NCI-H82 (cell line): ENCODE measurements at places on chromosomes 7 and 10.

GRCh38 chr7:42614636-42615035 is 297.2 kb downstream of the C7orf25 start:
- DNase-seq, result no peak

- no peak for DNase-seq
Observed at GRCh38 chr10:93913706-93914105, 19.9 kb downstream of the SLC35G1 start.

GRCh38 chr7:11706666-11707605 is 125.1 kb downstream of the THSD7A start:
- no peak for DNase-seq

DNA sequence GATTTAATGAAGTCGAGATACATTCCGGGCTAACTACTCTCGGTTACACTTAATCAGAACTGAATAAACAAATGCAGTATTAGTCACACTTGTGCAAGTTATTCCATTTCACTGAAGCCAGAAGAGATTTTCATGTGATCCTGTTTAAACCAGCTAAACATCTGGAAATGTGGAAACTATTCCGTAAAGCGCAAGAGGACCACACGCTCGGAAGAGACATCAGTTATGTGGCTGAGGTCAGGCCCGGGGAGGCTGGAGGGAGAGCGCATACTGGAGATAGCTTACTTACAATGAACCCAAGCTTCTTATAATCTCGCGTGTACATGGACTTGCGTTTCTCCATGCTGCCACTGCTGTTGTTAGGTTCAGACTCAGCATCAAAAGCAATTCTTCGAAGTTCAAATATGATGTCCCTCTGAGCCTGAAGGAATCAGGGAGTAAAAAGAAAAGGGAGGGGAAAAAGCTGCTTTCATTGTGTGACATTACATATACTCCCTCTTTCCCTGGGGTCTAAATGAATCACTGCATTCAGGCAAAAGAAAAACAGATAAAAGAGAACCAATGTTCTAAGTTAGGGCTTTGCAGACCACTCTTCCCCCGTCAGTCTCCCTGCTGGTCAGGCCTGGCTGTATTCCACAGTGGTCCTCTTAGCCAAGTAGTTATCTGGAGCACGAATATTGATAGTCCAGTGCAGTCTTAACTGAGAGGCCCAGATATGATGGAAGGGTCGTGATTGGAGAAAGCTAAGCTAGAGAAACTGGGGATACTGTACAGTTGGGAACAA is 237.4 kb downstream of the ELMO1 start:
- no peak for DNase-seq

DNA sequence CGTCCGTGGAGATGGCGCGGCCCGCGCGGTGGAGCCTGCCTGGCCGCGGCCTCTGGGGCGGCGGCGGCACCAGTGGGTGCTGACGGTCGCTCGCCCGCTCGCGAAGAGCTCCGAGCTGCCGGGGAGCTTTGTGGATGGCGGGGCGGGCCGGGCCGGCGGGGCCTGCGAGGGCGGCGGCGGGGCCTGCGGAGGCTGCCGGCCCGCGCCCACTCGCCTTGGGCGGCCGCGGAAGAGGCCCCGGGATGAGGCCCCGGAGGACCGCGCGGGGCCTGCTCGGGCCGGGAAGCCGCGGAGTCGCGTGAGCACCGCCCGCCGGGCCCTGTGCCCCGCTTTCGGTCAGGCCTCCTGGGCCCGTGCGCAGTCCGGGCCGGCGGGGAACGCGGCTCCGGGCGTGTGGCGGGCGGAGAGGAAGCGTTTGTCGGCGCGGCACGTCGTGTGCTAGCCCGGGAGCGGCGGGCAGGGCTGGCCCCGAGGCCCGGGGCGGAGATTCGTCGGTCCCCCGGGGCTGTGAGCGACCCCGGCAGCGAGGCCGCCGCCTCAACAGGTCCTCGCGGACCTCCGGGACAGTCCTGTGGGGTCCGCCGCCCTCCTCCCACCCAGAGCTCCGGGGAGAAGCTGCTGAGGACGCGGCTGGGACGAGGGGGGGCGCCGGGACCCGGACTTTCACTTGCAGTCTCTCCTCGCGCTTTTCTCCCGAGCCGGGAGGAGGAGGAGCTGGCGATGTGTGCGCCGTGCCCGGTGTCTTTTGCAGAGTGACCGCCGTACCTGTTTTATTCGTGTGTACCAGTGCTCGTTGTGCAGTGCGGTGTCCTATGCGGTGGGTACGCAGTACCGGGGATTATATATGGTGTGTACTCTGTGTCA is 578 bp downstream of the ZMYND11 start:
- DNase-seq, result peak; percentile 54

DNA sequence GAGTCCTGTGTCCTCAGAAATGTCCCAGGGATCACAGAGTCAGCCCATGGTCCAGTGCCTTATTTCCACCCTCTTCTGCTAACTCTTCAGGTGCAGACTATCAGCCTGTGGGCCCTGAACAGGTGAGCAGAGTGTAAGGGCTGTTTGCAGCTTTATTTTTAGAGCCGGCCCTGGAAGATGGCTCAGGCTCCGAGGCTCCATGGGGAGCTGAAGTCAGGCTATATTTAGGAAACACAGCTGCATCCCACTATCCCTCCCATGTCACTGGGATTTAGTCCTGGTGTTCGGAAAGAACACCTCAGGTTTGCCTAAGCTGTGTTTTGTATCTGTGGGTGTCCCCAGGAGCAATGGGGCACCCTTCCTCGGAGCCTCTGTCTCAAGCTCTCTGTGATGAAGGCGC is 126.9 kb downstream of the RPS24 start:
- no peak for DNase-seq

- no peak for DNase-seq
Observed at GRCh38 chr7:115271332-115272235, 349.7 kb downstream of the MDFIC start.

- DNase-seq, result no peak
Observed at GRCh38 chr7:106957766-106958165, 86.7 kb upstream of the PRKAR2B start.

DNA sequence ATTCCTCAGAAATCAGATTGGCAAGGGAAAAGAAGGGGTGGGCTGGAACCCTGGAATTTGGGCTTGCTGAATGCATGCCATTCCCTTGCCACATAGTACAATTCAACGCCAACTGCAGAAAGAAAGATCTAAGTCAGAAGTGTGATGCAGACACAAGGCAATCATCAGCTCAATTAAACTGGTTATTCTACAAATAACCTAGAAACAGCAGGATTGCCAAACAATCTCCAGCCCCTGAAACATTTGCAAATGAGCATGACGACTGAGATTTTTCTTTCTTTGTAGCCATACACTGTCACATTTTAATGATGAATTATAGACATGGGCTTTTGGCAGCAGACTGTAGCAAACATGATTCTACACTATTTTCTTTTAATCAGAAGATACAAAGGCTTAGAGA is 16.5 kb upstream of the CREB5 start:
- no peak for DNase-seq

DNA sequence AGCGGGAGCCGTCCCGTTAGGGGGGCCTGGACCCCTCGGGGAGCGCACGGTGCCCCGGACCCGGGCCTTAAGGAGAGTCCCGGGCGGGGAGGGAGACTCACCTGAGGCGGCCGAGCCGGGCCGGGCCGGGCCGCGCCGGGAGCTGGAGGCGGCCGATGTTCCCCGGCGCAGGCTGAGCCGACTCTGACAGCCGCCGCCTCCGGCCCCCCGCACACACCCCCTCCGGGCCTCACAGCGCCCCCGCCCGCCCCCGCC is at the start of gene ACHE:
Gene ACHE, minus strand, starts transcription at position 188 of the 255 bp plus-strand sequence. CDS start 1,656 bp downstream, outside the sequence.
- no peak for DNase-seq

DNA sequence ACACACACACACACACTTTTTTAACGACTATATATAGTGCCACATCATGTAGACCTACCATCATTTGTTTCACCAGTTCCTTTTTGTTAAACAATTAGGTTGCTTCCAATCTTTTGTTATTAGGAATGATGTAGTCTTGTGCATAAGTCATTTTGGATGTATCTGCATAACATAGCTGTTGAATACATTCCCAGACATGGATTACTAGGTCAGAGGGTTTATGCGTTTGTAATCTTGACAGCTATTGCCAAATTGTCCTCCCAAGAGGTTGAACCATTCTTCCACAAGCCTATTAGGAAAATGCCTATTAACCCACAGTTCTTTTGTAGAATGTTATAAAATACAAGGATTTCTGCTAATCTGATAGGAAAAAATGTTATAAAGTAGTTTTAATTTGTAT is 87.3 kb downstream of the PALS2 start:
- no peak for DNase-seq

DNA sequence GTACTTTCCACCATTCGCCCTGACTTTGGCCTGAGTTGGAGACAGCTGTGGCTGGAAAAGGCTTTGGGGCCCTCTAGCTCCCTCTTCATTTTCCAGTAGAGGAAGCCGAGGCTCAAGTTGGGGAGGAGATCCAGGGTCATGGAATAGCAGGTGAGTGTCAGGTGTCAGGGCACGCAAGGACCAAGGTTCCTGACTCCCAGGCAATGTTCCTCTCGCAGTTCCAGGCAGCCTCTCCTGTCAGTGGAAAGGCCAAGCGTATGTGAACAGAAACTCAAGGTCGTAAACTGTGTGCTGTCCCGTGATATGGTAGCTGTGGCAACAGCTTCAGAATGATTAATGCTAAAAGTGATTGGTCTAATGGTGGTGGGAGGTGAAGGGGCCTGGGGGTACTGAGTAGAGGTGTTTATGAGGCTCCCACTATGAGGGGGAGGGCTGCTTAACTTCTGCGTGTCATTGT is 13.2 kb downstream of the ADAMTS14 start:
- peak; percentile 64 for DNase-seq

DNA sequence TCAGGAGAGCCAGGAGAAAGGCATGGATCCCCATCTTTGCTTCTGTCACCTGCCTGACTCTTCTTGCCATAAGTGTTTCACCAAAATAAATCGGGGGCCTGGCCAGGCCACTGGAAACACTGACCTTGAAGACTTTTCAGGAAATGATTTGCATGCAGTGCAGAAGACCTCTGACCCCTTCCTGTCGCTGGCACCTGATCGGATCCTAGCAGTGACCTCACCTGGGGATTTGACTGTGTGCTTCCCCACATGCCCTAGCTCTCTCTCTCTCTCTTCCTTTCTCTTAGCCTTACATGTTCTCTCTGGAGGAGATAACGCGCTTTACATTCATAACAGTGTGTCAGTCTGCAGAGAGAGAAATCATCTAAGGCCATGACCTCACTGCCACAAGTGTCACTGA is 243.0 kb downstream of the PRPF18 start:
- DNase-seq, result no peak

GRCh38 chr7:124914298-124914697 is 15.3 kb downstream of the POT1 start:
- no peak for DNase-seq

DNA sequence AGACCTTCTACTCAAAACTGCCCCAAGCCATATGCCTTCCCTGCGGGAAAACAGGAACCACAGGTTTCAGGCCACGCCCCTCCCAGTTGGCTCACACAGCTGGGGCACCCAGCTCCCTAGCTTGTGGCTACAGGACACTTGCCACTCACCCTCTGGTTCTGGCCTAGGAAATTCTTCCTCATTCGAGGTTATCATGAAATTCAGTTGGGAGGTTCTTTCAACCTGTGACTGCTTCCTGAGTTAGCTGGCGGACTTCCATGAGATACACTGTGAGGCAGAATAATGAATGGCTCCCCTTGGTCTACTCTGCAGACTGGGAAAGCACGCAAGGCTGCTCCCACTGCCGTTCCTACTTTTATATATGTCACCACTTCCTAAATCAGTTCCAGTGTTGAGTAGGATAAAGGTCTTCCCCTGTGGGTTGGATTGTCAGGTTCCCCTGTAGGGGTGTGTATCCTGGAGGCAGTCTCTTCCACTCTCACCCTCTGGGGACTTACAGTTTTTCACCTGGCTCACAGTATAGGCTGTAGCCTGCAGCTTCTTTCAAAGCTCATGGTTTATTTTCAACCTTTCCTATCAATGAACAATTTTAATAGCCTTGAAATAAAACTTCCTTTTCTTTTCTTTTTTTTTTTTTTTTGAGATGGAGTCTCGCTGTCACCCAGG is 37.0 kb downstream of the GPR22 start:
- no peak for DNase-seq

DNA sequence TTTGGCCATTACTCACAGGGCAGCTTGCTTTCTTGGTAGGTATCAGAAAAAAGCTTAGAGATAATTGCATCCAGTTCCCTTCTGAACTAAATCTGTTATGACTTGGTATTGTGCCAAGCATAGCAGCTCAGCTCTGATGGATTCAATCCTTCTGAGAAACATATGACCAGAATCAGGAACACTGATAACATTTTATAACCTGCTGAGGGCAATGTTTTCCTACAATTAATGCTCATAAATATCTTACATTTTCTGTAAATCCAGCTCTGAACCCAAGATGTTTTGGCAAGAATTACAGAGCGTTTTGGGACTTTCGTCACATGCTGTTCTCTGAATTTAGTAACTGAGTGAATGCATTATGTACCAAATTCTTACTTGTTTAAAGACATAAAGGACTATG is 167.8 kb downstream of the KIF20B start:
- peak; percentile 29 for DNase-seq

GRCh38 chr7:55432939-55433784 is 68.0 kb downstream of the LANCL2 start:
- DNase-seq, result peak; percentile 81

- DNase-seq, result no peak
Observed at GRCh38 chr7:47508389-47509380, 73.2 kb downstream of the TNS3 start.

DNA sequence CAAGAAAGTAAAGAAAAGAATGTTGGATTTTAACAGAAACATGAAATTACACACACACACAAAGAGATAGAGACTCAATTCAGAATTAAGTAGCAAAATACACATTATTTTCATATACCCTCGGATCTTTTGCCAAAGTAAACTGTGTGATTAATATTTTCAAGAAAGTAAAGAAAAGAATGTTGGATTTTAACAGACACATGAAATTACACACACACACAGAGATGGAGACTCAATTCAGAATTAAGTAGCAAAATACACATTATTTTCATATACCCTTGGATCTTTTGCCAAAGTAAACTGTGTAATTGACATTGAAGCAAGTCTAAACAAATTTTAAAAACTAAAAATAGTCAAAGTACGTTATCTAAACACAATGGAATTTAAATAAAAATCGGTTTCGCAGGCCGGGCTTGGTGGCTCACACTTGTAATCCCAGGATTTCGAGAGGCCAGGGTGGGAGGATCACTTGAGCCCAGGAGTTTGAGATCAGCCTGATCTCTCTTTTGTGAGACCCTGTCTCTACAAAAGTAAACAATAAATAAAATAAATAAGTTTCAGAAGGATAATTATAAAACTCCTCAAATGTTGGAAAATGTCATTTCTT is 337.3 kb upstream of the MAGI2 start:
- DNase-seq, result peak; percentile 14

- no peak for DNase-seq
Observed at GRCh38 chr7:144969787-144970186, 133.9 kb upstream of the TPK1 start.
